ENCODE measurements at places on chromosomes 5 and 9. TPM values are rescaled to one million over a fixed set of nuclear protein-coding genes. Genes with fewer than 3 reads are reported as not detected.

PPP3R2 gene
- not detected for total RNA-seq

YTHDC2 gene
- 30.3 TPM for total RNA-seq

GRCh38 chr5:142080248-142080647 lies 28.3 kb upstream of the NDFIP1 start:
- H3K36me3 ChIP-seq = no peaks in the 10 kb centered on the region
- DNase-seq = no peak
- no peak overlapping the region for H3K4me3 ChIP-seq
- H3K27me3 ChIP-seq = peaks cover 7% of the 10 kb centered on the region
- H3K27ac ChIP-seq = no peak overlapping the region

HTR4 gene
- total RNA-seq = not detected

DNA sequence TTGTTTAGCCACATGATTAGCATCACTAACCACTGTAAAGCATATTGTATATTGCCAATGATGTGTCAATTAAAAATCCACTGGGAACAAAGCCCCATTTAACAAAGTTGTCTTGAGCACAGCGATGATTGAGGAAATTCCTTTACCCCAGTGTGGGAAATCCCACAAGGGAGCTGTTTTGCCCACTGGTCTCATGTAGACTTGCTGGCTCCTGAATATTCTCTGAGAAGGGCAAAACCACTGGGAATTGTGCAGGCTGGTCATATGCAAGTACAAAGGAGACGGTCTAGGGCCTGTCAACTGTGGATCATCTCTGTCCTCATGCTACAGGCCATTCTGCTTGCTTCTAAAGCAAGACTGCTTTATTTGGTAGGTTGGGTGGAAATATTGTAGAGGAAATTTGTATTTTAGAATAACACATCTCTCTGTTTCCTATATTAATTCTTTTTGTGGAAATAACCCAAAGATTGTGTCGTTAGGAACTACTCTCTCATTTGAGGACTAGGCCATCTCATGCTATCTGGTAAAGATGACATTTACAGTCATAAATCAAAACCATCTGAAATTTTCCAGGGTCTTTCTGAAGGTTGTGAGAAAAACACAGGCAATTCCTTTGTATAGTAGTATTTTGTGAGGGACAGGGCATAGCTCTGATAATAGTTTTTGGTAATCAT lies 60.2 kb downstream of the PARP8 start:
- DNase-seq = no peak
- H3K4me1 ChIP-seq = peaks cover 28% of the 10 kb centered on the region
- peak overlapping the region; percentile 8 for H3K27ac ChIP-seq

DNA sequence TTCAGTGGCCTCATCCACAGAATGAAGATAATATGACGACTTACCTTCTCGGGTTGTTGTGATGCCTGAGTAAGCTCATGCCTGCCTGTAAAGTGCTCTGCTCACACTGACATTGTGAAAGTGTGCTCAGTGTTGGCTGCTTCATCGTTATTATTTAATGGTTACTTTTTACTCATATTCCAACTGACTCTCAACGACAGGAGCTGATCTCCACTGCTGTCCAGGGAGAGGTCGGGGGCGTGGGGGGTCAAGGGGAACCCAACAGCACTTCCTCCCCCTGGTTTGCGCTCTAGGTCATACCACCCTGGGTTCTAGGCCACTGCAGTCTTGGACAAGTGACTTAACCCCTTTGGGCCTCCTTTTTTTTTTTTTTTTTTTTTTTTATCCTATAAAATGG lies 52.9 kb upstream of the ANGPTL2 start:
- no peak overlapping the region for H3K4me3 ChIP-seq
- peaks cover 4% of the 10 kb centered on the region for H3K27me3 ChIP-seq
- H3K27ac ChIP-seq = no peak overlapping the region
- peak; percentile 2 for DNase-seq
- no peaks in the 10 kb centered on the region for H3K36me3 ChIP-seq

SEMA4D gene
- total RNA-seq = 339 TPM

GRCh38 chr5:53490747-53491146 lies 10.3 kb downstream of the FST start:
- no peaks in the 10 kb centered on the region for H3K36me3 ChIP-seq
- H3K4me3 ChIP-seq = no peak overlapping the region
- peaks cover 25% of the 10 kb centered on the region for H3K27me3 ChIP-seq
- H3K4me1 ChIP-seq = peaks cover 2% of the 10 kb centered on the region

DNA sequence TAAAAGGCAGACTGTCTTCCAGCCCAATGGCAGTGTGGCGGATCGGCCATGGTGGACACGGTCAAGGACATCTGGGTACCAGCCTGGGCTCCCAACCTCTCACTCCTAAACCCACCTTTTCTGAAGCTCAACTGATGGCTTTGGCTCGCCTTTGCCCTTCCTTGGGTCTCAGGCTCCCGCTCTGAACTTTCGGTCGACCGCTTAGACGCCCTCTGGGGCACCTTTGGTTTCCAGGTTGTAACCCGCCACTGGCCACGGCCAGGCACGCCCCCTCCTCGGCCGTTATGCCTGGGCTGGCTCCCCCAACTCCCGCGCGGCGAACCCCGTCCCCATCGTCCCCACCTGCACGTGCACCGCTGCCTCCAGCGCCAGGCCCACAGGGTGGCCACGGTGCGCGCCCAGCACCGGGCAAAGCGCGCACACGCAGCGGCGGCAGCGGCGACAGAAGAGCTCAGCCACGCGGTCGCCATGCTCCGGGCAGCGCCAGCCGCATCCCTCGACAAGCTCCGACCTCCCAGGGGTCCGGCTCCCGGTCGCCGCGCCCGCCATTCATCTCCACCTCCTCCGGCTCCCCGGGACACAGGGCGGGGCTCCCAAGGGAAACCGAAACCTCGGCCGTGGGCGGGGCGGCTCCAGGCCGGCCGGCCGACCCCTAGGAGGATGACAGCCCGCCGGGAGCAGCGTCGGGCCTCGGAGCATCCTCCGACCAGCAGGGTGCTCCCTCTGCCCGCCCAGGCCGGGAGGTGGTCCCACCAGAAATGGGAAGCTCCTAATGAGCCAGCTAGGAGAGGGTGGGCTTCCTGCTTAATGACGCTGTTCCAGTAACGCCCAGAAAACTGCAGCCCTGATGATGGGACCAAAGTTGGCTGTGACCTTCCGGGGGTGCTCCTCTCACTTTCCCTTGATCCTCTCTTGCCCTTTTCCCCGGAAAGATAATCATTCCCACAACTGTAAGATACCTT lies at the start of gene TRIM14:
TRIM14 (minus strand) TSS at position 583 of the 962 bp plus-strand sequence; CDS start at position 549, 34 bp downstream.
- H3K27me3 ChIP-seq = no peaks in the 10 kb centered on the region
- DNase-seq = peak; percentile 72
- H3K4me3 ChIP-seq = peak within 1 kb of the TSS; percentile 81
- peaks cover 27% of the 10 kb centered on the region for H3K36me3 ChIP-seq
- peak within 1 kb of the TSS; percentile 90 for H3K27ac ChIP-seq
- peaks cover 49% of the 10 kb centered on the region for H3K4me1 ChIP-seq

DNA sequence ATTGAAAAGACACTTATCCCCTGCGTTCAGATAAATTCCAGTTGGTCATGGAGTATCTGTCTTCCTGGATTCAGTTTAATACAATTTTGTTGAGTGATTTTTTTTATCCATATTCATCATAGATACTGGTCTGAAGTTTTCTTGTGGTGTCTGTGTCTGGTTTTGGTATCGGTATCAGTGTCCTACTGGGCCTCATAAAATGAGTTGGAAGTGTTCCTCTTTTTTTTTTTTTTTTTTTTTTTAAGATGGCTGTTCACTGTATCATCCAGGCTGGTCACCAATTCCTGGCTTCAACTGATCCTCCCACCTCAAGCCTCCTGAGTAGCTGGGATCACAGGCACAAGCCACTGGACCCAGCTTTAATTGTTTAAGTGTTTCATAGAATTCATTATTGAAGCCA lies 2.9 kb upstream of the CAMSAP1 start:
- H3K27me3 ChIP-seq = no peaks in the 10 kb centered on the region
- no peak for DNase-seq

PCDHA9 gene
- total RNA-seq = not detected

- peaks cover 20% of the 10 kb centered on the region for H3K27me3 ChIP-seq
- H3K27ac ChIP-seq = no peak overlapping the region
- no peak for DNase-seq
- H3K4me1 ChIP-seq = no peaks in the 10 kb centered on the region
- H3K4me3 ChIP-seq = no peak overlapping the region
- H3K36me3 ChIP-seq = no peaks in the 10 kb centered on the region
These were observed 62.6 kb upstream of the CEMIP2 start for GRCh38 chr9:71830929-71831328.

SPATA31A3 gene
- total RNA-seq = not detected

GZMA gene
- 1,099 TPM for total RNA-seq

SMC5 gene
- 38.8 TPM for total RNA-seq

BAAT gene
- not detected for total RNA-seq

DNA sequence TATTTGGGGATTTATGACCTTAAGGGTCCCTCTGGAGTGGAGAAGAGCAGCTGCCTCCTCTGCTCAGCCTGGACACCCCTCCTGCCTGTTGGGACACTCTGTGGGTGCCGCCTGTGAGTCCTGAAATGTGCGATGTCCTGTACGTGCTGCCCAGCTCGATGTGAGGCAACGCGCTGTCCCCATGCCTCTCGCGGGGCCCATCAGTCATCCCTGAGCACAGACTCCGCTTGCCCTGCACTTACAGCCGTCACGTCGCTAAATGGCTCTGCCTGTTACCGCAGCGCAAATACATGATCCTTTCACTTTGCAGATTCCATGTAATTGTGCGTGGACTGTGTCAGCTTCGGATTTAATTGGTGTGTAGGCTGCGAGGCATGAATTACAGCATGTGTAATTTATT lies 27.1 kb downstream of the IRX4 start:
- no peak for DNase-seq
- no peak overlapping the region for H3K27ac ChIP-seq
- H3K4me3 ChIP-seq = no peak overlapping the region
- peaks cover 23% of the 10 kb centered on the region for H3K27me3 ChIP-seq
- no peaks in the 10 kb centered on the region for H3K4me1 ChIP-seq
- H3K36me3 ChIP-seq = no peaks in the 10 kb centered on the region

DNA sequence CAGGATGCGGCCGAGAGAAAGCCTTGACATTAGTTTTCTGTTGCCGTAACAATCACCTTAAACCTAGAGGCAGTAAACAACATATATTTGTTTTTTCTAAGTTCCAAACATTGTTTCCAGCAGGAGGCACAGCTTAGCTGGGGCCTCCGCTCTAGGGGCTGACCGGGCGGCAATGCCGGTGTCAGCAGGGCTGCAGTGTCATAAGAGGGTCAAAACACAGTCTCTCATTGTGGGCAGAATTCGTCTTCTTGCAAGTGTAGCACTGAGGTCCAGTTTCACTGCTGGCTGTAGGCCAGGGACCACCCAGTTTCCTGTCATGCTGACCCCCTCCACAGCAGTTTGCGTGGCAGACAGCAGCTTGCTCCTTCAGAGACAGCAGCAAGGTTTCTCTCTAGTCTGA lies 186.2 kb downstream of the PJA2 start:
- DNase-seq = no peak
- H3K27ac ChIP-seq = no peak overlapping the region
- H3K36me3 ChIP-seq = no peaks in the 10 kb centered on the region
- no peaks in the 10 kb centered on the region for H3K4me1 ChIP-seq
- no peak overlapping the region for H3K4me3 ChIP-seq
- H3K27me3 ChIP-seq = peaks cover 3% of the 10 kb centered on the region

- DNase-seq = no peak
- H3K4me1 ChIP-seq = no peaks in the 10 kb centered on the region
- H3K4me3 ChIP-seq = no peak overlapping the region
- no peaks in the 10 kb centered on the region for H3K27me3 ChIP-seq
- no peak overlapping the region for H3K27ac ChIP-seq
- peaks cover 46% of the 10 kb centered on the region for H3K36me3 ChIP-seq
These were observed 17.9 kb upstream of the CTNNAL1 start for GRCh38 chr9:109031241-109031640.

TAF11L5 gene
- not detected for total RNA-seq

DNA sequence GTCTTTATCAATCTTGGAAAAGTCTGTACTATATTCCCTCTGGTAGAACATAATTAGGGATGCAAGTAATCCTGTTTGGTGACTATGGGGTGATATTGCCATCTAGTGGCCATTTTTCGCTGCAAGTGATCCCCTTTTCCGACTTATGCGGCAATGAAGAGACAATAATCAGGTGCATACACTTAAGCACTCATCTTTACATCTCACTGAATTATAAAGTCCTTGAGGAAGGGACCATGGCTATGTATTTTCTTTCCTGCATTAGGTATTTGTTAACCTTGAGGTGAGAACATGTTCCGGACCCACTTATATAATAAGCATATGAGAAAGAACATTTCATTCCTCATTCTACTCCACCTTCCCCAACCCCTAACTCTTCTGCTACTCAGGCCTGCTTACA lies 19.6 kb upstream of the LIX1 start:
- H3K4me1 ChIP-seq = peaks cover 19% of the 10 kb centered on the region
- no peak overlapping the region for H3K4me3 ChIP-seq
- no peak overlapping the region for H3K27ac ChIP-seq
- DNase-seq = peak; percentile 56
- peaks cover 54% of the 10 kb centered on the region for H3K36me3 ChIP-seq

DNA sequence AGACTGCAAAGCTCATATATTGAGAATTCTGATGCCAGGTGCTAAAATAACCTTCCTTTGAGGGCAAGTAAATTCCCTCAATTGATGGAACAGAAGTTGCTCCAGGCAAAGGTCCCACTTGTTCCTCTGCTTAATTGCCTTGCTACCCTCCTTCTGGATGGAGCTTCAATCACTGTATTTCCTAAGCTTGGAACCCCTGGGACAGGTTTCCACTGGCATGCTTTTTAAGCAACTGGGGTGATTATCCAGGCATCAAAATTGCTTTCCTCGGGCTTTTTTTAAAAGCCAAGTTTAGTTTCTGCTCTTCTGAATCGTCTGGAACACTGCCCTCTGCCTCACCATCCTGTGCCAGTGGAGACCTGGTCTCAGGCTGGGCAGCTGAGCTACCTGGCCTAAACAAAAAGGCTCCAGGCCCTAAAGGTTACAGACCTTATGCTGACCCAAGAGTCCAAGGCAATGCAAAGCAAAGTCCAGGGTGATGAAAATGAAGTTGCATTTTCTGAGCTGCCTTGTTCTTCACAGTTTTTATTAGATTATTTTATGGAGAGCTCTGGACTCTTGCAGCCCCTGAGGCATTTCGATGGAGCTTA lies 167.9 kb upstream of the CD180 start:
- DNase-seq = no peak
- H3K27me3 ChIP-seq = peaks cover 4% of the 10 kb centered on the region
- H3K4me3 ChIP-seq = no peak overlapping the region
- no peaks in the 10 kb centered on the region for H3K36me3 ChIP-seq

CXCL14 gene
- not detected for total RNA-seq

INSYN2B gene
- not detected for total RNA-seq

DNA sequence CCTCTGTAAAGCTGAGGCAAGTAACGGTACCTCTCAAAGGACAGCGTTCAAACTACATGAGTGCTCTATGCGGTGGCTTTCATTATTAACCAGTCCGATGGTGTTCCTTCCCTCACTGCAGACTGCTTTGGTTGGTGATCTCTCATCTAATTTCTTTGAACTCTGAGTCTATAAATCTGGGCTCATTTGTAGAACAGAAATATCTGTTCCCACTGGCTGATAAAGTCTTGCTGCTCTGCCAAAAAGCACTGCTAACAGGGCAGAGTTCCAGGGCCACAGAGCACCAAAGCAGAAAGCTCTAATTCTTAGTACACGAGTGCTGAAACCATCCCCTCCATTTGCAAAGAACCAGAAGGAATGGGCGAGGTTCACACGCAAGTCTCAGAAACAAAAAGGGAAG lies 81.9 kb downstream of the MED27 start:
- H3K4me3 ChIP-seq = no peak overlapping the region
- DNase-seq = no peak
- H3K27ac ChIP-seq = no peak overlapping the region
- peaks cover 16% of the 10 kb centered on the region for H3K36me3 ChIP-seq

- H3K27me3 ChIP-seq = peaks cover 4% of the 10 kb centered on the region
- H3K4me3 ChIP-seq = no peak overlapping the region
- H3K4me1 ChIP-seq = peaks cover 63% of the 10 kb centered on the region
These were observed 39.2 kb upstream of the NEK6 start for GRCh38 chr9:124218438-124218982.

EDIL3 gene
- not detected for total RNA-seq

All from activated CD4-positive, alpha-beta memory T cell treated with anti-CD3 and anti-CD28 coated beads, Interleukin-2, amount 10 ng/mL, durations not matched to agents 7 days and 5 days (primary cell).